Caco-2 (cell line): ENCODE measurements at places on chromosomes 7 and 10. TPM values are rescaled to one million over a fixed set of nuclear protein-coding genes. Genes with fewer than 3 reads are reported as not detected.
A peak's percentile ranks its signal among the peaks of the same experiment; 100 is the strongest.

The OR2A5 gene
- total RNA-seq = not detected in 2 replicates

The BLOC1S2 gene
- total RNA-seq = 51.9 and 52.8 TPM in 2 replicates

DNA sequence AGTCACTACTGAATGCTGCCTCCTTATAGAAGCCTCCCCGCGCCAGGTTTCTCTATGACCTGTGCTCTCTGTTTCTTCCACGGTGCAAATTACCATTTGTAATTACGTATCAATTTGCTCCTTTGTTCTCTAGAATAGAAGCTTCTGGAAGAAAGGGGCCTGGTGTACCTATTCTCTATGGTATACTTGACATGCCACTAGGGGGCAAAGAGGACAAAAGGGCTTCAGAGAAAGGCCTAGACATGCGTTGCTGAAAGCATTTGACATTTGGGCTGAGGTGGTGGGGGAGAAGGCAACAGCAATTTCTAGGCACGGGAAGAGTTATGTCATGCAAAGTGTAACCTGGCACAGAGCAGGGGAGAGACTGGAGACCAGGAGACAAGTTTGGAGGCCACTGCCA lies 148.7 kb downstream of the WDR11 start:
- DNase-seq = no peak

- DNase-seq = no peak
These were observed 37.9 kb upstream of the CAPZA2 start for GRCh38 chr7:116824449-116824848.

- DNase-seq = no peak
These were observed 957.0 kb downstream of the LRMDA start for GRCh38 chr10:76388321-76389023.

GRCh38 chr10:70192326-70192968 lies 22.1 kb upstream of the SAR1A start:
- DNase-seq = no peak

The ZNF117 gene
- total RNA-seq = 5.8 and 7.2 TPM in 2 replicates

- no peak for DNase-seq
These were observed 23.1 kb downstream of the CALHM2 start for GRCh38 chr10:103428989-103429643.

DNA sequence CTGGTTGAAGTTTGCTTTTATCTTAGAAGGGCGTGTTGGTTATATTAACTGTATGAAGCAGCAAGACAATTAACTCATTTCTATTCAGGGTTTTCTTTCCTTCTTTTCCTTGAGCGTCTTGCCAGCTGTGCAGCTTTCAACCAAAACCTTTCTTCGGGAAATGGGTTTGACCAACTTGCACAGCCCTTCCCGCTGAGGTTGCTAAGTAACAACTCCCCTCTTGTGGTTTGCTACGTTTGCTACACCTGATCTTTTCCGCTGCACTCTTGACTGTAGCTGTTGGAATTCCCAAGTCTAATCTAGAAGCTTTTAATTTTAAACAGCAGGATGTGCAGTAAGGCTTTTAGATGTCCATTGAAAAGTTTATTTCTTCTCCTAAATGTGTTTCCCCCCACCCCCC lies 116.9 kb downstream of the CDCA7L start:
- no peak for DNase-seq

DNA sequence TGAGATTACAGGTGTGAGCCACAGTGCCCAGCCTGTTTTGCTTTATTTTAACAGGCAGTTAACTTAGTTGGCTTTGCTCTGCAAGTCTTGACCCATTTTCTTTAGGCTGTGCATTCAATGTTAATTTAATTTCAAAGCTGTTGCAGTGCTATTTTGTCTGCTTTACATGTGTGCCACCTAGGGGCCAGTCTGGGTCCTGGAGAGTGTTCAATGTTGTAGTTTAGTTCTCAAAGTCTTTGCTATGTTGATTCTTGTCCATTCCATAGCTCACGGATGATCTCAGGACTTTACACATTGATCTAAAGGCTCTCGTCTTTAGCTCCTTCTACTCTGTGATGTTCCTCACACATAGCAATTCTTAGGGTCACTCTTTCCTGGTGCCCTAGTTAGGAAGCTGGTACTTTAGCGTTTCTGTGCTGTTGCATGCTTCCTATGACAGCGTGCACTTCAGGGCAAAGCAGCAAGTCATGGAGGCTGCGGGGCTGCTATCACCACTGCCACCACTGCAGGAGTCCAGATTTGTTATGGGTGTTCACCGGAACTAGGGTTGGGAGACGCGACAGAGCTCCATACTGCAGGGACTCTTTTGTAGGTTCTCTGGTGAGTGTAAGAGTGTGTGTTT lies 16.4 kb upstream of the ABCA13 start:
- peak; percentile 70 for DNase-seq
